Amniotic epithelial cell (primary cell): ENCODE measurements at places on chromosomes 16 and 17.

- DNase-seq, result no peak
Observed at GRCh38 chr16:31148896-31149295, 970 bp downstream of the PRSS36 start.

DNA sequence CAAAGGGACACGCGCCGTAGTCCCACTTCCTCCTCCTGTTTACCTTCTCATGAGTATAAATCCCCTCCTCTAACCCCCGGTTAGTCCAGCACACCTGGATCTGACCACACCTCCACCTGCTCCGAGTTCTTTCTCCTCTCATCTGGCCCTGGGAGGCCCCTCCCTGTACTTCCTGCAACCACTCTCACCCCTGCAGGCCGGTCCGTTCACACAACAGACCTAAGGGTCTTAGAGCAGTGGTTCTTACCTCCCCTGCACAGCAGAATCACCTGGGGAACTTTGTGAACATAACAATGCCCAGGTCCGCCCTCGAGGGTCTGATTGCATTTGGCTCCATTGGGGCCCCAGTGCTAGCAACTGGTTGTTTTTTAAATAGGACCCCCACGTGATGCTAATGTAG is 24.8 kb downstream of the TMEM114 start:
- no peak for DNase-seq

DNA sequence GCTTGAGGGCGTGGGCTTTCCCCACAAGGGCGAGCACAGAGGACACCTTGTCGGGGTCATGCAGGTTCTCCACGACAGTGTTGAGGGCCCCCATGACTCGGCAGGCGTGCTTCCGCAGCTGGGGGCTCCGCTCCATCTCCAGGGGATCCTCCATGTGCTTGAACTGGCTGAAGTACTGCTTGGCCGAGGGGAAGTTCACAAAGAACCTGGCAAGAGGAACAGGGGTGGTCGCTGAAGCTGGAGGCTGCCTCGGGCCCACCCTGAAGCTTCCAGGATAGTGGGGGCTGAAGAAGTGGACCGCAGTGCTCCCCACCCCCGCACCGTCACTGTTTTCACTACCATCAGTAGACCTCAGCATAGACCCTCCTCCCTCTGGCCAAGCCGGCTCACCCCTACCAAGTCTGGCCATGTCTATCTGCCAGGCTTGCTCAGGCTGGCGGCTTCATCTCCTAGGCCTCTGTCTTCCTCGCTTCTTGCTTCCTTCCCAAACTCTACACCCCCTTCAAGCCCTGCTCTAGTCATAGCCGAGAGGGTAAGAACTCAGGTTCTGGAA is 5.9 kb downstream of the CYGB start:
- DNase-seq, result no peak

DNA sequence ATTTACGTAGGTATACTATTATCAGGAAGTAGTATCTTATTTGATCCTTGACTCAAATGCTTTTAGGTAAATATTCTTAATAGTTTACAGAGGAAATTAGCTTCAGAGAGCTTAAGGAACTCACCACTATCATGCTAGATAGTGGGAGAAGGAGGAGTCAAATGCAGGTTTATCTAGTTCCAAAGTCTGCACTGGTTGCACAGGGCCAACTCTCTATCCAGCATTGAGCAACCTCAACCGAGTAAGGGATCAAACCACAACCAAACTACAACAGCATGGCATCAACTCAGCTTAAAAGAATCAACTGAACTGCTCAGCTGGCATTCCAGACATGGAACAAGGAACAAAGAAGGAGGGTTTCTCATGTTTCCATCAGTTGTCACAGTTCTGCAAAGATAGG is 306.0 kb downstream of the MAF start:
- DNase-seq, result no peak

- no peak for DNase-seq
Observed at GRCh38 chr17:38877130-38877851, 7.4 kb downstream of the LASP1 start.

DNA sequence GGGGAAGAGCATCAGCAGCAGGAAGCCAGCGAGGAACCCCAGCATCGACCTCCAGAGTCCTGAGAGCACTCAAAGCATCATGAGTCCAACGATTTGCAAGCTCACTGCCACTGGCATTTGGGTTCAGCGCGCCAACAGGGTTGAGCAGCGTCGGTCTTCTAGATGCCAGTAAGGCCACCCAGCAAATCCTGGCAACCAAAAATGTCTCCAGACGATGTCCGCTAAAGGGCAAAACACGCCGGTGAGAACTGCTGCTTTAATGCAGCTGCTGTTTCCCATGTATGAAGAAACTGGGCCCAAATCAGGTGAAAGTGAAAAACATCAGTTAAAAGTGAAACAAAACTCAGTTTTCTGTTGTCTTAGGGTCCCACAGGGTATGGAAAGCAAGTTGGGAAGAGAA is 70.2 kb downstream of the ANKRD11 start:
- no peak for DNase-seq

- no peak for DNase-seq
Observed at GRCh38 chr16:63702981-63703590, 1418.8 kb downstream of the CDH11 start.

GRCh38 chr17:42673885-42674754 is 2.7 kb downstream of the PLEKHH3 start:
- DNase-seq, result peak; percentile 69

GRCh38 chr17:82884341-82884969 is 44.6 kb upstream of the ZNF750 start:
- DNase-seq, result no peak

GRCh38 chr17:58402047-58402446 is 15.3 kb downstream of the RNF43 start:
- DNase-seq, result peak; percentile 81

DNA sequence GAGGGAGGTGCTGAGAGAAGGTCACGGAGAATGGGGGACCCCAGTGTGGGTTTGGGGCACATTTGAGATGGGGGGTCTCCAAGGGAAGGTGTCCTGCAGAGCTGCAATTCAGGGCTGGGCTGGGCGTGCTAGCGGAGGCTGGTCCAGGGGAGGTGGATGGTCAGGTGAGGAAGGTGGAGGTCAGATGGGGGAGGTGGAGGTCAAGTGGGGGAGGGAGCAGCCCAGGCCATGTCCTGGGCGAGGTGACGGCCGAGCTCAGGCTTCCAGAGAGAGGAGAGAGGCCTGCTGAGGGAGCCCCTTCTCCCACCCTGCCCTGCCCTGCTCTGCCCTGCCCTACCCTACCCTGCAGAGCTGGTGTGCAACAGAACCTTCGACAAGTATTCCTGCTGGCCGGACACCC is 6.5 kb downstream of the GCGR start:
- no peak for DNase-seq

- peak; percentile 25 for DNase-seq
Observed at GRCh38 chr17:44898768-44899073, 524 bp downstream of the EFTUD2 start.

GRCh38 chr17:75610103-75610984 is 22.7 kb downstream of the MYO15B start:
- no peak for DNase-seq

DNA sequence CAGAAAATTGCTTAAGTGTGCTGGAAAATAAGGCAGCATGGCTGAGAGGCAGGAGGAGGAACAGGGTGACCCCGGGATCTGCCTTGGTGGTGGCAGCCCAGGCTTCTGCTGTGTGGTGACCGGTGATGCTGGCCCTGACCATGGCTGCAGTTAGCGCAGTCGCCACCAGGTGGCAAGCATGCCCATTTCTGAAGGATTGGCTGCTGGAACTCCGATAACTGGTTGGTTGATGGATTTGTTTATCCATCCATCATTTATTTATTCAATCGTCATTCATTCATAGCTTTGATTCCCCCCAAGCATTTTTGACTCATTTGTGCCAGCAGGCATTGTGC is 29.1 kb upstream of the ITGA3 start:
- peak; percentile 70 for DNase-seq

- no peak for DNase-seq
Observed at GRCh38 chr17:55314061-55314783, 49.5 kb downstream of the HLF start.

- DNase-seq, result peak; percentile 96
Observed at GRCh38 chr16:29857133-29857760, 5.8 kb downstream of the CDIPT start.

DNA sequence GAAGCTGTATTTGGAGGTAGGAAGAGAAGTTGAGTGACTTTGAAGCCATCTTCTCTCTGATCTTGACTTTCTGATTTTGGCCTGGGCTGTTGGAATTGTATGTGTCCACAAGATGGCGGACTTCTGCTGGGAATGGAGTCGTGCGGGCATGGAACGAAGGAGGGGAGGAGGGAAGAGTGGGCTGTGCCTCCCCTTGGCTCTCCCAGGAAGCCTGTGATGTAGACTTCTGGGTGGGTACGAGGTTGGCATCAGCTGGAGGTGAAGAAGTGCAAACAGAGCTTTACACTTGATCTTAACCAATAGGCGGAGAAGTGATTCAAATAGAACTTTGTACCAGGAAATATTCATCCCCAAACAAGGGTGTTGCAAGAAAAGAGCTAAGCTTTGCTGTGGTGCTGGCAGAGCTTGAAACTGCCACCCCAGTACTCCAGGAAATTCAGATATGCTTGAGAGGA is 7.4 kb upstream of the TMEM220 start:
- peak; percentile 58 for DNase-seq

- no peak for DNase-seq
Observed at GRCh38 chr17:82788206-82789001, 36.5 kb downstream of the TBCD start.

- no peak for DNase-seq
Observed at GRCh38 chr16:69566981-69567680, 1.4 kb downstream of the NFAT5 start.

DNA sequence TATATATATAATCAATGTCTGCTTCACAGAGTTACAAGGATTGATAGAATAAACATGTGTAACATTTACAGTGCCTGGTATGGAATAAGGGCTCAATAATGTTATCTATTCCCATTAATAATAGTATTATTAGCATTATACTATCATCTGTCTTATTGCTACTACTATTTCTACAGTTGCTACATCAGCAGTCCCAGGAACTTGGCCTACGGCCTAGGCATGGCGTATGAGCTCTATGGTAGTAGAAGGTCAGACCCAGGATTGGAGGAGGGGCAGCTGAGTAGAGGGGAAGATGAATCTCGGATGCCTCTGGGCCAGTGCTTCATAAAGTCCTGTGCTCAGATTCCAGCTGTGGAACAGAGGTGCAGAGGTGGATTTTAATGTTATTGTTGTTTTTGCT is 146.3 kb upstream of the TBX2 start:
- peak; percentile 76 for DNase-seq

GRCh38 chr17:50035421-50035879 is 20.5 kb upstream of the ITGA3 start:
- DNase-seq, result peak; percentile 50

GRCh38 chr17:3911271-3912053 is 4.8 kb downstream of the P2RX1 start:
- DNase-seq, result no peak

- DNase-seq, result no peak
Observed at GRCh38 chr17:33667052-33667509, 374.0 kb upstream of the ASIC2 start.

GRCh38 chr17:63293323-63294075 is 152.6 kb downstream of the CYB561 start:
- DNase-seq, result peak; percentile 71

GRCh38 chr17:13931800-13932460 is 137.4 kb upstream of the COX10 start:
- DNase-seq, result no peak

DNA sequence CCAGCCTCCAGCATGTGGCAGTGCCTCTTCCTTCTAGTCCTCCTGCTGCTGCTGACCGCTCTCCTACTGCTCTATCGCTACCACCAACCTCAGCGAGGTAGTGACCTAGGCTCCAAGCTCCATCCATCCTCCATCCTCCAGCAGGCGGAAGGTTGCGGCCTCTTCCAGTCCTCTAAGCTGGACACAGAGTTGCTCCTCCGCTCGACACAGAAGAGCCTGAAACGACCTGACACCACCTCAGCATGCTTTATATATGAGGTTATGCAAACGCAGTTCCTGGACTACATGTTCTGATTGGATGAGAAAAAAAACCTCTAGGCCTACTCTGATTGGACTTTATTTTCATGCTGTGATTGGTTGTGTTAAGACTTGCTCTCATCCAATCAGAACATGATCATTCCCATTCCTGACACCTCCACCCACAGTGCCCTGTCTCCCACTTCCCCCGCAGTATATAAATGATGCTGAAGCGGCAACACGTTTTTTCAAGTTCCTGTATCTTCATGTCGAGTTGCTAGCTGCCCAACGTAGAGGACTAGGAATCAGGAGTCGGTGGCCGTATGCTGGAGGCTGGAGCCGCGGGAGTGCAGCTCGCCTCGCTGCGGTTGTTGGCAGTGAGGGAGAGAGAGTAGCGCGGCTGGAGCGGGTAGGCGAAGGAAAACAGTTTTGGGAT is 398.1 kb downstream of the KCNJ18 start:
- DNase-seq, result no peak

- no peak for DNase-seq
Observed at GRCh38 chr17:57166803-57167202, 81.8 kb downstream of the AKAP1 start.

DNA sequence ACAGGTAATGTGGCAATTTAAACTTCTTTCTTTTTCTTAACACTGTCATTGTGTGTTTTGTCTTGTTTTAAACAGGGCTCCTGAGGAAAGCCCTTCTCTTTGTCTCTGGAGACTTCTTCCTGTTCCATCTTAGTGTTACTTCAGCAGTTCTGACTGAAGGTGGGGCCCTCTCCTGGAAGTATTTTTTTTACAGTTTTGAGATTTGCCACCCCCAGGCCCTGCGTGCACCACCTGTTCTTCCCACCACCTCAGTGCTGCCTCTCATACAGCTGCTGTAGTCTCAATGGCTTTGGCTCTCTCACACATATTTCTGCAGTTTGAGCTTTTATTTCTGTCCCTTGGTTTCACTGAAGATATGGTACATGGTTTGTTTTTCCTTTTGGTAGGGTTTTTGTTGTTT is 52.5 kb upstream of the ALDH3A1 start:
- no peak for DNase-seq

DNA sequence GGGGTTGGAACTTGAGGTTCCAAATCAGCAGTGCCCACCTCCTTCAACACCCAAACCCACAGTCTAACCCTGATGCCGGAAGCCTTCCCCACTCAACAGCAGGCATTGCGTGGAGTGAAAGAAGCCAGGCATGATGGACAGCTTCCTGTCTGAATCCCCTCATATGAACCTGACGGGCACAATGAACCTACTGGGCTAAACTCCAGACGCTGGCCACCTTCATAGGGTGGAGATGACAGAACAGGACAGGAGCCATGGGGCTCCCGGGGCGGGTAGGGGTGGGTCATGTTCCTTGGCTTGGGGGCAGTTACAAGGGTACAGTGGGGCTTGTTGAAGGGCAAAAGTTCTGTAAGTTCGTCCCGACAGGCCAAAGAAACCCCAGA is 460 bp upstream of the HSBP1 start:
- DNase-seq, result no peak

GRCh38 chr16:11263737-11264136 is 5.4 kb downstream of the TNP2 start:
- DNase-seq, result no peak
